ENCODE measurements at places on chromosomes 3 and 15.
A peak's percentile ranks its signal among the peaks of the same experiment; 100 is the strongest.

- peak; percentile 18 for DNase-seq
Measured at GRCh38 chr15:60656481-60656880, 177.5 kb upstream of the ICE2 start.

GRCh38 chr3:179806177-179806576, 153.3 kb downstream of the USP13 start:
- DNase-seq: peak; percentile 16

GRCh38 chr3:165440380-165440779, 244.2 kb upstream of the SLITRK3 start:
- DNase-seq: no peak

GRCh38 chr3:40597441-40597840, 72.7 kb downstream of the ZNF621 start:
- DNase-seq: no peak
